Uterus (tissue), 4 donors: ENCODE measurements at places on chromosomes 7 and 10. TPM values are rescaled to one million over a fixed set of nuclear protein-coding genes. Genes with fewer than 3 reads are reported as not detected.

Gene FKBP6
- total RNA-seq, result 0.14 TPM

DNA sequence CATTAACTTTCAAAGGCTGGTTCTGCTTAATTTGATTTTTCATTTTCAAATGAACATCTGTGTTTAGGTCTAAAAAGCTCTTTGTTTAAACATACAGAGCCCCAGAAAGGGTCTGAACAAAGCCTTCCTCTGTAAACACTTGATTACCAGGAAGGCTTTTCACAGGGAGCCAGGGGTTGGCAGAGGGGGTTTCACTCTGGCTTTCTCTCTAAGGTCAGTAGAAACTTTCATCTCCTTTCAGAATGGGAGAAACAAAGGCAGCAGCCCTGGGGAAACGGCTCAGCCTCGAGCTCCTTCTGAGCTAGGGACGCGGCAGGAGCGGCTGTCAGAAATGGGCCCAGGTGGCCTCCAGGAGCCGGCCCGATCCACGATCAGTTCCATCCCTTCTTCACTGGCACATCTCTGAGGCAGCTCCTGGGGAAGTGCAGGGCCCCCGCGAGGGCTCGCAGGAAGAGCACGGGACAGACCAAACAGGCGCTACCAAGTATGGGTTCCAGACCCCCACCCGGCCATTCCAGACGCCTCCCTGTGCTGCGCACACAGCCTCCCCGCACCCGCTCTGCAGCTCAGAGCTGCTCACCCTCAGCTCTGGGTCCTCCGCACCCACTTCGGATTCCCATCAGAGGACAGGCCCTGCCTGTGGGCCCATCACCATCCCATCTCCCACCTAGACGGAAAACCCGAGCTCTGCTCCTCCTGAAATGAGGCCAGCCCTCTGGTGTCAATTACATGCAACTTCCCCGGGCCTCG, 124.1 kb downstream of the MAD1L1 start:
- no peak for DNase-seq

Gene TUBB8
- total RNA-seq, result not detected

Gene DEPP1
- total RNA-seq, result 266 TPM

Gene CLDN4
- 7.4 TPM for total RNA-seq
